ENCODE measurements at places on chromosomes 7 and 10.

DNA sequence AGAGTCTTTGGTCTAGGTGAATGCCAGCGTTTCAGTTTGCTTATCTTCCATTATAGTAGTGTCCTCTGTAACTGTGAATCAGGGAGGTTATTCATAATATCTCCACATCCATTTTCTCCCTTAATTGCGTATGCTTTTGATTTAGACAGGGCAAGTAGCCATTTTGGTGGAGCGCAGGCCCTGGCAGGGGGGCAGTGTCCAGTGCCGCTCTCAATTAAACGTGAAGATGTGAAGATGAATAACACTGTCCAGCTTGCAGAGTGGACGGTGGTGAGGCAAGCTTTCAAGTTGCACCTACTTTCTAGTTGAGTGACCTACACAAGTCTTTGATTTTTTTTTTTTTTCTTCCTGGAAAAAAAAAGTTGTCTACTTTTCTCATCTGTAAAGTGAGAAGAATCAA is 4.5 kb downstream of the TSPAN14 start:
- DNase-seq: no peak

DNA sequence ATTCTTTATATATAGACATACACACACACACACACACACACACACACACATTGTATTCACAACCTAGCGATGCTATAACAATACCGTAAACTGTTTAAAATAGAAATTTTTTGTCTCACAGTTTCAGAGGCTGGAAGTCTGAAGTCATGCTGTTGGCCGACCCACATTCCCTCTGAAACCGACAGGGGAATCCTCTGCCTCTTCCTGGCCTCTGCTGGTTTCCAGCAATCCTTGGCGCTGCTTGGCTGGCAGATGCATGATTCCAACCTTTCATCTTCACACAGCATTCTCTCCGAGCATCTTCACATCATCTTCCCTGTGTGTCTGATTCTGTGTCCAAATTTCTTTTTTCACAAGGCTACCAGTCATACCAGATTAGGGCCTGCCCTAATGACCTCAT is 94.8 kb downstream of the CCDC71L start:
- no peak for DNase-seq

DNA sequence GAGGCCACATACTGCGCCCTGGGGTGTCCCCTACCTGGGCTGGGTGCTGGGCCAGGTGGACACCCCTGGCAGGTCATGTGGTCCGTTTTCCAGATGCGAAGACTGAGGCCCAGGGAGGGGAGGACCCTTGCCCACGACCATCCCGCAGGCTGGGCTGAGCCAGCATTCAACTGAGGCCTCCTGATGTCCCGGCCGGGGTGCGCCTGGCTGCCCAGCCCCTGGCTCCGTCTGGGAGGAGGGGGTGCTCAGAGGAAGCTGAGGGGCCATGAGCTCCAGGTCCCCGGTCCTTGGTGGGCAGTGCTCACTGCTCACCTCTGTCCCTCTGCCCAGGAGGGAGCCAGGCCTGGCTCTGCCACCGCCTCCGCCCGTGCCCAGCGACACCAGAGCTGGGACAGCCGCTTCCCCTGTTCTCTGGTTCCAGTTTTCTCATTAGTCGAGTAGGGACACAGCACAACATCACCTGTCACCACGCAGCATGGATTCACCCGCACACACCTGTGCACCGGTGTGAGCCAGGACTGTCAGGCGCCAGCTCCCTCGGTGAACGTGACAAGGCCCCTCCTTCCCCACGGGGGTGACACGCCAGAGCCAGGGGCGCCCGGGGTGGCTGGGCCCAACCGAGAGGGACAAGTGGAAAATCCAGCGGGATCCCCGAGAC is 139.7 kb downstream of the ELFN1 start:
- no peak for DNase-seq

DNA sequence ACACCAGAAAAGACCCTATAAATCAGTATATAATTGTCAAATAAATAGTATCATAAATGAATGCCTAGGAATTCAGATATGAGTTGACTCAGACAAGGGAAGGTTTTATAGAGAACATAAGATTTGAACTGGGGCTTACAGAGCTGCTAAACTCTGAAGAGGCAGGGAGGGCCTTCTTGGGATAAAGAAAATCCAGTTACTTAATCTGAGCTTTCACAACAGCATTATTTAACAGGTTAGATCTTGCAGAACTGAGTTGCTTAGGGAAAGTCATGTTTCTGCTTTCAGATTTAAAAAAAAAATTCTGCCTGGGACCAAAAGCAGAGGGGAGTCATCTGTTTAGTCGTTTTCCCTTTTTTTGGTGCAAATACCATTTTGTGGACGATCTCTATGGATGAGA is 594.8 kb upstream of the FZD8 start:
- no peak for DNase-seq

DNA sequence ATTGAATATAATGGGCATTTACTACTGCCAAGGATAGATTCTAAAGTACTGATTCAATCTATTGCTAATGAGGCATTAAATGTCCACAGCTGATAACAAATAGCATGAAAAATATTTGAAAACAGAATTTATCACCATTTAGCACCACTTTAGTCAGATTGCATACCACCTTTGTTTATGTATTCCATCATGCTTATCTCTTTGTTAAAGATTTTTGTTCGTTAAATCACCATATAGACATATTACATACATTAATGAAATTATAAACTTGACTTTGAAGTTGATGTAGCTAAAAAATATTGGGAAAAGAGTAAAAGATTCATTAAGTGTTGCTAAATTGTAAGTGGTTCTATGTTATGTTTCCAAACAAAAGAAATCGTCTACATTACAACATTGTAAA is 252.8 kb upstream of the LRRTM3 start:
- DNase-seq: no peak

DNA sequence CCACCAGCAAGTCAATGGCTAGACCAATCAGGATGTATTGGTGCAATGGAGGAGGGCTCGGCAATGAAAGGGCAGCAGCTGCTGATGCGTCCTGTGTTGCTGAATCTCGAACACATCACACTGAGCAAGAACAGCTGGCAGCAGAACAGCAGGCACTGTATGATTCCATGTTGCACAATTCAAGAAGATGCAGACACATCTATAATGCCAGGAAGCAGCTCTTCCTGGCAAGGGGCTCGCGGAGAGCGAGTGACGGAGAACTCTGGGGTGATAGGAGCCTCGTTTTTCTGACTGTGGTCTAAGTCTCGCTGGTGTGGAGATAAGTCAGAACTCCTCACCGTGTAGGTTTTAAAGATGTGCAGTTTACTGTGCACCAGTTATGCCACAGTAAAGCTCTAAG is 24.8 kb upstream of the PFKP start:
- DNase-seq: no peak

- DNase-seq: no peak
Measured at GRCh38 chr10:125010362-125010761, 68.4 kb downstream of the ZRANB1 start.

GRCh38 chr10:70048030-70048723 is 4.5 kb upstream of the MACROH2A2 start:
- no peak for DNase-seq

DNA sequence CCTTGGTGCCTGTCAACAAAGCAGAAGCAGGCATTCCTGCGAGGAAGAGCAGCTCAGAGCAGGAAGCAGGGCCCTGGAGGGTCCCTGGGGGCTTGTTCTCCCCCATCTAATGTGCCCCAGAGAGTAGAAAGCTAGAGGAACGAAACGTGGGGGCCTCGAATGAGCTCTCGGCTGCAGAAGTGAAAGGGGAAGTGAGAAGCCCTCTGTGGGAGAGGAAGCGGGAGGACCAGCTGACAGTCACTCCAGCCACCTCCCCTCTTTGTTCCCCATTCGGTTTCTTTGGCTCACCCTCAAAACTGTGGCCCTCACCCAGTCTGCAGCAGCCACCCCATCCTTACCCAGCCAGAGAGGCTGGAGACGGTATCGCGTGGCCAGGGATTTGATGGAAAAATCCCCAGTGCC is 25.0 kb downstream of the C10orf105 start:
- no peak for DNase-seq

DNA sequence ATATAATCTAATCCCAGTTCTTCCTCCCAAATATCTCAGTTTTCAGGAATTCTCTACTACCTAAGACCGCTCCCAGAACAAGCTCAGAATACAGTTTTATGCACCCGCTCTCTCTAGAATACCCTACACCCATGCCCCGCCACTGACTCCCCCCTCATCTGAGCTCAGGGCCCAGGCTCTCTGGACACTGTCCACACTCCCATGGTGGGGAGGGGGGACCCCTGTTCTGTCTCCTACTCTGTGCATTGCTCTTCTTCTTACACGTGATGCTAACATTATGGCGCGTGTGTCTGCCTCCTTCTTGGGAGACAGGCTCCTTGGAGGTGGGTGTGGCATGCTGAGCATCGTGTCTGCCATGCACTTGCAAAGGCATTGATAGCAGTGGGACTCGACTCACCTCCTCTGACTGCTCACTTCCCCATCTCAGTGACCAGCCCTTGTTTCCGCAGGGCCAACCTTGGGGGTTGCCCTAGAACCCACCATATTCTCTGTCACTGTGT is 127.9 kb downstream of the TCERG1L start:
- DNase-seq: no peak

- no peak for DNase-seq
Measured at GRCh38 chr7:7312323-7312722, 130.0 kb downstream of the C1GALT1 start.
